Ovary (tissue), 10 donors: ENCODE measurements at places on chromosomes 13 and 19. TPM values are rescaled to one million over a fixed set of nuclear protein-coding genes. Genes with fewer than 3 reads are reported as not detected.

- no peak overlapping the region for H3K27ac ChIP-seq
- no peaks in the 10 kb centered on the region for H3K36me3 ChIP-seq
- peaks cover 1% of the 10 kb centered on the region for H3K4me1 ChIP-seq
- H3K4me3 ChIP-seq = no peak overlapping the region
- no peak for DNase-seq
- no peaks in the 10 kb centered on the region for H3K27me3 ChIP-seq
Measured at GRCh38 chr13:23673354-23673753, 103.1 kb downstream of the TNFRSF19 start.

GRCh38 chr13:51999921-52000320, 11.3 kb downstream of the ATP7B start:
- no peak overlapping the region for H3K27ac ChIP-seq
- DNase-seq = no peak
- H3K27me3 ChIP-seq = no peaks in the 10 kb centered on the region
- peaks cover 8% of the 10 kb centered on the region for H3K4me1 ChIP-seq

- H3K4me3 ChIP-seq = no peak overlapping the region
- H3K27me3 ChIP-seq = no peaks in the 10 kb centered on the region
- no peak overlapping the region for H3K27ac ChIP-seq
Measured at GRCh38 chr19:9847087-9847671, 12.1 kb downstream of the PIN1 start.

DNA sequence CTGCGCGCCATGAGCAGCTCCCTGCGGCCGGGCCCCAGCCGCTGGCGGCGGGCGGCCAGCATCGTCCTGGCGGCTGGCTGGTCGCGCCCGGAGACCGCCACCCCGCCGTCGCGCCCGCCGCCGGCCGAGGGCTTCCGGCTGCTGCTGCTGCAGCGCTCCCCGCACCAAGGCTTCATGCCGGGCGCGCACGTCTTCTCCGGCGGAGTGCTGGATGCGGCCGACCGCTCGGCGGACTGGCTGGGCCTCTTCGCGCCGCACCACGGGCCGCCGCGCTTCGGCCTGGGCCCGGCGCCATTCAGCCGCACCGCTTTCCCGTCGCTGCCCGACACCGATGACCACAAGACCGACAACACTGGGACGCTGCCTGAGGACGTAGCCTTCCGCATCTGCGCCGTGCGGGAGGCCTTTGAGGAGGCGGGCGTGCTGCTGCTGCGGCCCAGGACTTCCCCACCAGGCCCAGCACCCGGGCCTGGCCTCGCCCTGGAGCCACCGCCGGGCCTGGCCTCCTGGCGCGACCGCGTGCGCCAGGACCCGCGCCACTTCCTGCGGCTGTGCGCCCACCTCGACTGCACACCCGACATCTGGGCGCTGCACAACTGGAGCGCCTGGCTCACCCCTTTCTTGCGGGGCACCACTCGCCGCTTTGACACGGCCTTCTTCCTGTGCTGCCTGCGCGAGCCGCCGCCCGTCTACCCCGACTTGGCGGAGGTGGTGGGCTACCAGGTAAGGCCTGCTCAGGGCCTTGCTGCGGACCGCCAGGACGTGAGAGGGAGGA, 518 bp downstream of the NUDT19 start:
- H3K4me3 ChIP-seq = peak overlapping the region; percentile 73
- H3K4me1 ChIP-seq = peaks cover 20% of the 10 kb centered on the region
- H3K27me3 ChIP-seq = no peaks in the 10 kb centered on the region
- H3K27ac ChIP-seq = peak overlapping the region; percentile 18
- peak; percentile 38 for DNase-seq

- no peak overlapping the region for H3K27ac ChIP-seq
- H3K27me3 ChIP-seq = no peaks in the 10 kb centered on the region
- H3K4me3 ChIP-seq = no peak overlapping the region
- no peak for DNase-seq
- H3K36me3 ChIP-seq = no peaks in the 10 kb centered on the region
- no peaks in the 10 kb centered on the region for H3K4me1 ChIP-seq
Measured at GRCh38 chr13:50401721-50402465, 386.6 kb downstream of the KCNRG start.

DNA sequence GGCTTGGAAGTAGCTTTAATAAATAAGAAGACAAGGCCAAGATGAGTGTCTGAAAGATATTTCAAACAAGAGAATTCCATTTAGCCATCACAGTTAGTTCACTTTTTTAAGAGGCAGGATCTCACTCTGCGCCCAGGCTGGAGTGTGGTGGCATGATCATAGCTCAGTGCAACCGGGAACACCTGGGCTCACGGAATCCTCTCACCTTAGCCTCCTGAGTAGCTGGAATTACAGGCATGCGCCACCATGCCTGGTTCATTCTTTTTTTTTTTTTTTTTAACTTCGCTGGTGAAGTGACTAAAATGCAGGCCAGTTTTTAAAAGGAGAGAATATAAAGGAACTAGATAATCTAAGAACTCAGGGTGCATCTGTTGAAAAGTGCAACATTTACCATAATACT, 200.3 kb downstream of the KCTD12 start:
- H3K4me1 ChIP-seq = peaks cover 4% of the 10 kb centered on the region
- H3K4me3 ChIP-seq = no peak overlapping the region
- no peaks in the 10 kb centered on the region for H3K36me3 ChIP-seq
- no peak overlapping the region for H3K27ac ChIP-seq
- H3K27me3 ChIP-seq = no peaks in the 10 kb centered on the region

DNA sequence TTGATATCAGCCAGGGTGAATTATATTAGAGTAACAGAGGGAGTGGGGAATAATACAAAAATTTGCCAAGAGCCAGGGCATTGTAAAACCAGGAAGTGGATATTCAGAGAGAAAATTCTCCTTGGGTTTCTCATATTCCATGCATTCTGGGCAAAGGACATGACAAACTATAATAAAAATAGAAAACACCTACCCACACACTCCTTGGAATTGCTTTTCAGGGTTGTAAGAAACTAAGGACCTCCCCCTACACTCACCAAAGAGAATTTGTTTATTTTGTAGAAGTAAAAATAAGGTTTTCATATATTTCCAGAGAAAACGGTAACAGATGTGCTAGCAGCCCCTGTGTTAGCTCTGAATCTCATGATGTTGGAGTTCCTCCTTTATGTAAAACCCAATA, 649.6 kb downstream of the SLITRK1 start:
- no peak overlapping the region for H3K4me3 ChIP-seq
- H3K4me1 ChIP-seq = no peaks in the 10 kb centered on the region
- H3K27me3 ChIP-seq = no peaks in the 10 kb centered on the region
- no peak for DNase-seq
- H3K36me3 ChIP-seq = no peaks in the 10 kb centered on the region

- H3K27ac ChIP-seq = peak overlapping the region; percentile 40
- DNase-seq = no peak
- H3K27me3 ChIP-seq = no peaks in the 10 kb centered on the region
- H3K36me3 ChIP-seq = no peaks in the 10 kb centered on the region
- H3K4me3 ChIP-seq = peak overlapping the region; percentile 67
Measured at GRCh38 chr19:1130771-1131717, 27.2 kb downstream of the GPX4 start.

DNA sequence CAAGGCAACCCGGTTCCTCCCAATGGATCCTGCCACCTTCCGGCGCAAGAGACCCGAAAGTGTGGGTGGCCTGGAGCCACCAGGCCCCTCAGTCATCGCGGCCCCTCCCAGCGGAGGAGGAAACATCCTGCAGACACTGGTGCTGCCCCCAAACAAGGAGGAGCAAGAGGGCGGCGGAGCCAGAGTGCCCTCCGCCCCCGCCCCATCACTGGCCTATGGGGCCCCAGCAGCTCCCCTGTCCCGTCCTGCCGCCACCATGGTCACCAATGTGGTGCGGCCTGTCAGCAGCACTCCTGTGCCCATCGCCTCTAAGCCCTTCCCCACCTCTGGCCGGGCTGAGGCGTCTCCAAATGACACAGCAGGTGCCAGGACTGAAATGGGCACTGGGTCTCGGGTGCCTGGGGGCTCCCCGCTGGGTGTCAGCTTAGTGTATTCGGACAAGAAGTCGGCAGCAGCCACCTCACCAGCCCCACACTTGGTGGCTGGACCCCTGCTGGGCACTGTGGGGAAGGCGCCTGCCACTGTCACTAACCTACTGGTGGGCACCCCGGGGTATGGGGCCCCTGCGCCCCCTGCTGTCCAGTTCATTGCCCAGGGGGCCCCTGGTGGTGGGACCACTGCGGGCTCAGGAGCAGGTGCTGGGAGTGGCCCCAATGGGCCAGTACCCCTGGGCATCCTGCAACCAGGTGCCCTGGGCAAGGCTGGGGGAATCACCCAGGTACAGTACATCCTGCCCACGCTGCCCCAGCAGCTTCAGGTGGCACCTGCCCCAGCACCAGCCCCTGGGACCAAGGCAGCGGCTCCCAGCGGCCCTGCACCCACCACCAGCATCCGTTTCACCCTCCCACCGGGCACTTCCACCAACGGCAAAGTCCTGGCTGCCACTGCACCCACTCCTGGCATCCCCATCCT, 11.2 kb upstream of the PRR19 start:
- peaks cover 8% of the 10 kb centered on the region for H3K4me1 ChIP-seq
- no peaks in the 10 kb centered on the region for H3K27me3 ChIP-seq
- no peak for DNase-seq
- no peak overlapping the region for H3K4me3 ChIP-seq
- no peak overlapping the region for H3K27ac ChIP-seq

GRCh38 chr13:114166381-114167131, 12.5 kb upstream of the CFAP97D2 start:
- H3K4me3 ChIP-seq = no peak overlapping the region
- DNase-seq = no peak
- no peak overlapping the region for H3K27ac ChIP-seq
- no peaks in the 10 kb centered on the region for H3K36me3 ChIP-seq

GRCh38 chr13:68254151-68254550, 1024.0 kb upstream of the PCDH9 start:
- no peaks in the 10 kb centered on the region for H3K4me1 ChIP-seq
- no peaks in the 10 kb centered on the region for H3K36me3 ChIP-seq
- no peak overlapping the region for H3K4me3 ChIP-seq
- no peaks in the 10 kb centered on the region for H3K27me3 ChIP-seq
- no peak overlapping the region for H3K27ac ChIP-seq

GRCh38 chr13:21079221-21079620, 17.8 kb upstream of the LATS2 start:
- no peaks in the 10 kb centered on the region for H3K27me3 ChIP-seq
- H3K36me3 ChIP-seq = no peaks in the 10 kb centered on the region
- no peak for DNase-seq
- no peak overlapping the region for H3K4me3 ChIP-seq
- peaks cover 2% of the 10 kb centered on the region for H3K4me1 ChIP-seq

DNA sequence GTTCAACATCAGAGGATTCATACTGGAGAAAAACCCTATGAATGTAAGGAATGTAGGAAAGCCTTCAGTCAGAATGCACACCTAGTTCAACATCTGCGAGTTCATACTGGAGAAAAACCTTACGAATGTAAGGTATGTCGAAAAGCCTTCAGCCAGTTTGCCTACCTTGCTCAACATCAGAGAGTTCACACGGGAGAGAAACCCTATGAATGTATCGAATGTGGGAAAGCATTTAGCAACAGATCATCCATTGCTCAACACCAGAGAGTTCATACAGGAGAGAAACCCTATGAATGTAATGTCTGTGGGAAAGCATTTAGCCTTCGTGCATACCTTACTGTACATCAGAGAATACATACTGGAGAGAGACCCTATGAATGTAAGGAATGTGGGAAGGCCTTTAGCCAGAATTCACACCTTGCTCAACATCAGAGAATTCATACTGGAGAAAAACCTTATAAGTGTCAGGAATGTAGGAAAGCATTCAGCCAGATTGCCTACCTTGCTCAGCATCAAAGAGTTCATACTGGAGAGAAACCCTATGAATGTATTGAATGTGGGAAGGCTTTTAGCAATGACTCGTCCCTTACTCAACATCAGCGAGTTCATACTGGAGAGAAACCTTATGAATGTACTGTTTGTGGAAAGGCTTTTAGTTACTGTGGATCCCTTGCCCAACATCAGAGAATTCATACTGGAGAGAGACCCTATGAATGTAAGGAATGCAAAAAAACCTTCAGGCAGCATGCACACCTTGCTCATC, 15.4 kb downstream of the ZNF570 start:
- no peak overlapping the region for H3K4me3 ChIP-seq
- no peak overlapping the region for H3K27ac ChIP-seq
- peaks cover 8% of the 10 kb centered on the region for H3K36me3 ChIP-seq
- no peaks in the 10 kb centered on the region for H3K27me3 ChIP-seq
- no peak for DNase-seq
- H3K4me1 ChIP-seq = no peaks in the 10 kb centered on the region

DNA sequence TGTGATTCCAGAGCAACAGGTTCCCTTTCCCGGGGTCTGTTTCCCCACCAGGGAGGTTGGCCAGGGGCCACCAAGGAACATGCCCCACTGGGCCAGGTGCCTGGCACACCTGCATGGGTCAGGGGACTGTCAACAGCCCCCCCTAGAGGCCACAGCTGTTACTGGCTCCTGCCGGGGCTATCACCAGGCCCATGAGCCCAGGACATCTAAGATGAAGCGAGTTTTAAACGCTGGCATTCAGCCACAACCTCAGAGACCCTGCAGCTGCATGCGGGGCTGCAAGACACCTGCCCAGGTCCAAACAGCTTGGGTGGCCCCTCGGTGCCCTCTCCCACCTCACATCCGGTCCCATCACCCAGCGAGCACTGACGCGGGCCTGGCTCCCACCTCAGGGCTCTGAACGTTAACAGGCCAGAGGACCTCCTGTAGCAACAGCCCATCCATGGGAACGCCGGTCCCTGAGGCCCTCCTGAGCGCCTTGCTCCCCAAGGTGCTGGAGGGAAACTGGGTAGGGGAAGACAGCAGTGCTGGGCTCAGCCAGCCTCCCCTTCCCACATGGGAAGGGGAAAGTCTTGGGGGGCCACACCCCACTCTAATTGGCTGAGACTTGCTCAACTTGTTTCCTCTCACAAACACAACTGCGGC, 12.0 kb downstream of the KHSRP start:
- H3K36me3 ChIP-seq = no peaks in the 10 kb centered on the region
- DNase-seq = peak; percentile 68
- H3K4me1 ChIP-seq = peaks cover 3% of the 10 kb centered on the region

DNA sequence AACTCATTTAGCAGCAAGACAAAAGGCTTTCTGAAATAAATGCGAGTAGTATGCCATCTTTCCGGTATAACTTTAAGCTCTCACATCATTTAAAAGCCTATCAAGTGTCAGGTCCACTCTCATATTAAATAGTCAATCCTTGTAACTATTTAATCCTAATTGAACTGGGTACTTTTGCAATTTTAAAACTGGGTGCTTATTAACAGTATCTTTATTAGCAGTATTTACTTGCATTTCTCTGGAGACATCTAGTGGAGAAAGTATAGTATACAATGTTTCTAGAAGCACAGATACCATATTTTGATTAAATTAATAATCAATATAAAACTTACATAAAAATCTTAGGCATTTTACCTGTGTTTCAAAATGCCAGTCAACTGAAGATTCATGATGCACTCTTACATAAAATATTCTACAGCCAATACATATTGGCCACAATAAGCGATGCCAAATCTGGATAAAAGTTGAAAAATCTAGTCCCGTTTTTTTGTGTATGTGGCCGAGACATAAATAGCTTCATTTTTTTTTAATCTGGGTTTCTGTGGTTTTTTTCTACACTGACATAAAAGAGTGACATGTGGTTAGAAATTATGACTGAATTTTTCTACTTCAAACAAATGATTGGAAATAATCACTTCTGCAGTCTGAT, 4.3 kb upstream of the POSTN start:
- H3K4me1 ChIP-seq = peaks cover 1% of the 10 kb centered on the region
- no peak overlapping the region for H3K27ac ChIP-seq
- H3K27me3 ChIP-seq = no peaks in the 10 kb centered on the region

GRCh38 chr19:47707135-47707925, 5.9 kb upstream of the EHD2 start:
- peak; percentile 57 for DNase-seq
- H3K4me1 ChIP-seq = peaks cover 3% of the 10 kb centered on the region
- no peaks in the 10 kb centered on the region for H3K36me3 ChIP-seq
- no peak overlapping the region for H3K27ac ChIP-seq

The ERICH6B gene
- not detected for polyA plus RNA-seq

The COMP gene
- 0.08 TPM for polyA plus RNA-seq

The ZNF613 gene
- polyA plus RNA-seq = 7.0 TPM

The PTPRS gene
- polyA plus RNA-seq = 37.4 TPM

The C19orf33 gene
- 7.9 TPM for polyA plus RNA-seq
